ENCODE measurements at places on chromosomes 3 and 15.

DNA sequence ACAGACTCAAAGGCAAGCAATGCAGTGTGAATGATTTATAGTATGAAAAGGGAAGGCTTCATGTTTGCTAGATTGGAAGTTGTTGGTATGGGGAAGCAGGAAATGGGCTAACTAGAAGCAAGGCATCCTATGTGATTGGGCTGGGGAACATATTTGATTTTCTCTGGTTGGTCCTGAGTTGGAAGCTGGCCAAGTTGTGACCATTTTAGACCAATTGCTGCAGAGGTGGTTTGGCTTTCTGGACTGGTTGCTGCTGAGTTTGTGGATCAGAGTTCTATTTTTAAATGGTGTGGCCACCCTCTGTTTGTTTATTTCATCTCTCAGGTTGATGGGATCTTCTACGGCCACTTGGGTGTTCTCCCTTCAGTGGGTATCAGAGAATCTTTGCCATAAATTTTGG is 39.7 kb downstream of the NUDT16 start:
- DNase-seq, result no peak

DNA sequence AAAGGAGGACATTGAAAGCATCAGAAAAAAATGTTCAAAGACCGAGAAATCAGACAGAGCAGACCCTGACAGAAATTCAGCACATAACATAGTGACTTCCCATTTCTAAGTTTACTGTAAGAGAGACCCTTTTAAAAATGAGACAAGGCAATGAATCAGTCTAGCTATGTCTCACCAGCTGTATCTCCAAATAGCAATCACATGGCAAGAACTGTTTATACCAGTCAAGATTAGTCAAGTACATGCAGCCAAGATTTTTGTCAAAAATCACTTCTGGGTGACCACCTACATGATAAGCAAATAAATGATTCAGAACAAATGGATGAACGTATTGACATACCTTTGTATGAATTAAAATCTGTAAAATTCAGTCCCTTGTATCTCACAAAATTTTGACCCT is 138.0 kb downstream of the DTWD1 start:
- no peak for DNase-seq

DNA sequence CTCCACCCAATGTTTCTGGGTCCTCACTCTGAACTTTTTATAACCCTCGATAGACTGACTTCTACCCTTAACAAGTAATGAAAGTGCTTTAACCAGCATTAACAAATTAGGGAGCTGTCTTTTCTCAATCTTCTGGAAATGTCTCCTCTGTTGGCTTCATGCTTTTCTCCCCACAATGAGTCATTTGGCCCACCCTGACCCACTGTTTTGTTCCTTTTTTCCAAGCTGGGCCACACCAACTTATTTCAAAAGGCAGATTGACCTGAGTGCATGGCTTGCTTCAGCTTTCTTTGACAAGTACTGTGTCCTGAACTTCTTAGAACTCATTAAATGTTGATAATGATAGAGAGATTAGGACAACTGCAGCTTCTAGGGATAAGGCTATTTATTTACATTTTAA is 199.6 kb upstream of the SEMA6D start:
- no peak for DNase-seq

- no peak for DNase-seq
Observed at GRCh38 chr3:196643761-196644160, 4.3 kb downstream of the NRROS start.

DNA sequence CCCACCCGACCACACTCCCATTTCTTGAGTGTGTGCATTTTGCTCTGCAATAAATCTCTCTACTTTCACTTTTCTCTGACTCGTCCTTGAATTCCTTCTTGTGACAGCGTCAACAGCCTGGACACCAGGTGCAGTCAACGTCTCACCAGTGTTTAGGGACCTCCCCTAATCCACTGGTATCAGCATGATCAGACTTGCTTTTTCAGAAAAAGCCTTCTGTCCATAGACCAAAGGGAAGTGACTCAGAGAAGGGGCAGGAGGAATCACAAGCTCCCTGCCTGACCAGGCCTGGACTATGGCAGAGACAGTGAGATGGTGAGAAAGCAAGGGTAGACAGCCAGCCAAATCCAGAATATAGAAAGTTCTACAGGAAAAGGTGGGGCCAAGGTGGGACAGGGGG is 15.5 kb downstream of the CCR5 start:
- DNase-seq, result no peak

DNA sequence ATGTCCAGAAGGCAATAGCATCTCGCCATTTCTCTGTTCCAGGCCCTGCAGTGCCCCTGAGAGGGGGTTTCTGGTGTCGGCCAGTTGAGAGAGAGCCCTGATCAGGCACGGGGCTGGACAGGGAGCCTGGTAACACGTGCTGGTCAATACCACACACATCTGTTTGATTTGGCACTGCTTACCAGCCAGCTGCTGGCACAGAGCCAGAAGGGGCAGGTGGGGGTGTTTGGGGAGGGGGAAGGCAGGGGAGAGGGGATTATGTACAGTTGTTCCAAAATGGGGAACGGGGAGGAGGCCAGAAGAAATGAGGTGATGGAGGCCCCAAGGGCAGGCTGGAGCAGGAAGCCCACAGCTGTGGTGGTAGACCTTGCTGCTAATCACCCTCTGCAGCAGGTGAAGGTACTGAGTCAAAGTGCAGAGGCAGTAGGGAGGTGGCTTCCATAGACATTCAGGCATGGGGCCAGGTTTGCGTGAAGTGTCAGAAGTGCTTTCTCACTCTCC is 153.5 kb upstream of the LPP start:
- DNase-seq, result peak; percentile 17

Measured in activated gamma-delta T cell treated with Interleukin-2 at 50 U/mL for 16 hours (primary cell).